Fibroblast of skin of abdomen (primary cell): ENCODE measurements at places on chromosomes 16 and 17.

GRCh38 chr16:49806446-49806845 is 49.5 kb downstream of the ZNF423 start:
- peak; percentile 90 for DNase-seq

- DNase-seq, result no peak
Measured at GRCh38 chr17:36942019-36942599, 4.8 kb downstream of the LHX1 start.

DNA sequence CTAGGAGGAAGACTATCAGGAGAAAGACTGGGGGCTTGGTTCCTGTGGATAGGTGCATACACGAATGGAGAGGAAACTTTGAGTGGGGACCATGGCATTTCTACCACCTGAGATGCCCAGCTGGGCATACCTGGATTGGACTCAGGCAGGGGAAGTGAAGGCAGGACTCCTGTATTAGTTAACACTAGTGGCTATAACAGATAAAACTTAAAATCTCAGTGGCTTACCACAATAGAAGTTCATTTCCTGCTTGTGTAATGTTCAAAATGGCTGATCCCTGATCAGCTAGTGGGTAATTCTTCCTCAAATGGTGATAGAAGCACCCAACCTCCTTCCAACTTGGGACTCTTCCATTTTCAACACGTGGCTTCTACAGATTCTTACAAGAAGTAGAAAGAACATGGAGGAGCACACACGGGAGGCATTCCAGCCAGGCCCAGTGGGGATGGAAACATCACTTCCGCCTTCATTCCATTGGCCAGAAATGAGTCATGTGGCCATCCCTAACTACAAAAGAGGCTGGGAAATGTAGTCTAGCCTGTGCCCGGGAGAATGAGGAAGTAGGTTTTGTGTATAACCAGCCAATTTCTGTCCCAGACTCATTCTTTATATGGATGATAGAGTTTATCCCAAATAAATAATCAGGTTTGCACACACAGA is 112.1 kb downstream of the UTP18 start:
- DNase-seq, result peak; percentile 31

DNA sequence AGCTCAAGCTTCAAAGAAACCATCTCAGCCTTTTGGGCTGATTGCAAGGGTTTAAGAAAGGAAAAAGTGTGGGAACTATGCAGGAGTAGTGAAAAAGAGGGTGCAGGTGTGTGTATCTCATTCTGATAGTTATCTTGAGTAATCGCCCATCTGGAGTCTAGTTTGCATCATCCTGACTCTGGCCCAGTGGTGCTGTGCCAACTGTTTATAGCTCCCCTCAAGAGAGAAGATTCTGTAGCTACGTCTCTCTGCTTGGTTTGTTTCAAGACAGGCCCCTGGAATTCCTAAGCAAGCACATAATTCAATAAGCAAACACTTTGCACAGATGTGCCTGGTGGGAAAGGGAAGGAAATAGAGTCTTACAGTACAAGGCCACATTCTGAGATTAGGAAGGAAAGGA is 144.4 kb downstream of the HAPSTR1 start:
- DNase-seq, result no peak

GRCh38 chr16:67781565-67781921 is 24.8 kb downstream of the RANBP10 start:
- no peak for DNase-seq

DNA sequence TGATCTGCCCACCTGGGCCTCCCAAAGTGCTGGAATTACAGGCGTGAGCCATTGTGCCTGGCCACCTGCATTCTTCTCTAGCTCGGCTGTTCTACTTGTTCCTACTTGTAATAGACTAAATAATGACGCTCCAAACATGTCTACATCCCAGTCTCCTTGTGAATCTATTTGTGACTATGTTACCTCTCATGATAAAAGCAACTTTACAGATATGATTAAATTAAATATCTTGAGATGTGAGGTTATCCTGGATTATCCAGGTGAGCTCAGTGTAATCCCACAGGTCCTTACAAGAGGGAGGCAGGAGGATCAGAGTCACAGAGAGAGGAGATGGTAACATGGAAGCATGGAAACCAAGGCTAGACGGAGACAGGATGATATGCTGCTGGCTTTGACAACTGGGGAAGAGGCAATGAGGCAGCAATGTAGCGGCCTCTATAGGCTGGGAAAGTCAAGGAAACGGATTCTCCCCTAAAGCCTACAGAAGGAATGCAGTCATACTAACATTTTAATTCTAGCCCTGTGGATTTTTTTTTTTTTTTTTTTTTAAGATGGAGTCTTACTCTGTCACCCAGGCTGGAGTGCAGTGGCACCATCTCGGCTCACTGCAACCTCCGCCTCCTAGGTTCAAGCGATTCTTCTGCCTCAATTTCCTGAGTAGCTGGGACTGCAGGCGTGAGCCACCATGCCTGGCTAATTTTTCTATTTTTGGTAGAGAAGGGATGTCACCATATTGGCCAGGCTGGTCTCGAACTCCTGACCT is 5.0 kb upstream of the LASP1 start:
- peak; percentile 59 for DNase-seq

- no peak for DNase-seq
Measured at GRCh38 chr16:17227278-17227677, 243.5 kb downstream of the XYLT1 start.

DNA sequence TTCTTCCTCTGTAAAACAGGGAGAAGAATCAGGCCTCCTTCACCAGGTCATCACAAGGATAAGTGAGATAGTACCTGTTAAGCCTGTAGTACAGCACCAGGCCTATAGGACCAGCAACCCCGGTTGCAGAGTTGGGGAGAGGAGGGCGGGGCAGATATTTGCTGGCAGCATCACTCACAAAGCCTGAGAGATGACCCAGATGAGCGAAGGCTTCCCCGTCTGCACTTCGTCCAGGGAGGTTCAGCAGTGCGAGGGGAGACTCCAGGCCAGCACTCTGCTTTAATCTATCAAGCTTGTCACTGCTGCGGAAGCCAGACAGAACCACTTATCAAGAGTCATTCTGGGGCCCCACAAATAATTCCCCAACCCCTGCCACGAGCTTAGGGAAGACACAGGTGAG is 15.8 kb upstream of the RBBP6 start:
- DNase-seq, result no peak

- no peak for DNase-seq
Measured at GRCh38 chr16:74603848-74604247, 3.1 kb downstream of the GLG1 start.

GRCh38 chr16:31074814-31075183 is 577 bp downstream of the ZNF646 start:
- DNase-seq, result no peak
